ENCODE measurements at places on chromosomes 4 and X.

- no peak for DNase-seq
Observed at GRCh38 chr4:101009471-101009870, 337.9 kb downstream of the PPP3CA start.

DNA sequence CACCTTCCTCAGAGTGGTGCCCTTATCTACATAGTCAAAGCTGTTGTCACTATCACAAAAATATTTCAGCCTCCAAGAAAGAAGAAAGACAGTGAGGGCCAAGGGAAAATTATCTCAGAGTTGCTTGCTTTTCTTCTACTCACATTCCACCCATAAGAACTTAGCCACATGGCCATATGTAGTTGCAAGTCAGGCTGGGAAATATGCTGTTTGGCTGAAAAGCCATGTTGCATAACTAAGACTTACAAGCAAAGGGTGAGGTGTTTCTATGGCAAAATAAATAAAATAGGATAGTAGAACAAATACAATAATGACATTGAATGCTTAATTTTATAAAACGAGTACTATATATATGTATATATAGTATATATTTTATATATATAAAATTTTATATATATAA, 365.9 kb upstream of the PABPC4L start:
- no peak for DNase-seq

- DNase-seq = peak; percentile 47
Observed at GRCh38 chr4:22416403-22416802, 99.5 kb downstream of the ADGRA3 start.

DNA sequence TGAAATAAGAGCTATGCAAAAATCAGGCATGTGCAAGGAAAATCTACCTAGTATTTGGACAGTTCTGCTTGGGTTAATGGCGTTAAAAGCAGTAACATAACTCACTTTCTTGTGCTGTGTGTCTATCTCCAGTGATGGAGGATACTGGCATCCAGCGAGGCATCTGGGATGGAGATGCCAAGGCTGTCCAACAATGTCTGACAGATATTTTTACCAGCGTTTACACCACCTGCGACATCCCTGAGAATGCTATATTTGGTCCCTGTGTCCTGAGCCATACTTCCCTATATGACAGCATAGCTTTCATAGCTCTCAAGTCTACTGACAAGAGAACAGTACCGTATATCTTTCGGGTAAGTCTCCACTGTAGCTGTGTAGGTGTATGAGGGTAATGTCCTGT, 2.6 kb downstream of the PRDM8 start:
- DNase-seq = no peak

GRCh38 chrX:134801267-134801666, 143.0 kb upstream of the PLAC1 start:
- DNase-seq = peak; percentile 54

- no peak for DNase-seq
Observed at GRCh38 chrX:8632924-8633323, 99.0 kb downstream of the ANOS1 start.

GRCh38 chrX:145410622-145411021, 163.3 kb downstream of the SPANXN1 start:
- no peak for DNase-seq

GRCh38 chr4:70313736-70314135, 21.0 kb upstream of the CABS1 start:
- no peak for DNase-seq
